Stimulated activated CD4-positive, alpha-beta T cell treated with anti-CD3 and anti-CD28 coated beads, TNF-alpha, amount 100 ng/mL, for 24 hours (primary cell): ENCODE measurements at places on chromosomes 13 and 19.

DNA sequence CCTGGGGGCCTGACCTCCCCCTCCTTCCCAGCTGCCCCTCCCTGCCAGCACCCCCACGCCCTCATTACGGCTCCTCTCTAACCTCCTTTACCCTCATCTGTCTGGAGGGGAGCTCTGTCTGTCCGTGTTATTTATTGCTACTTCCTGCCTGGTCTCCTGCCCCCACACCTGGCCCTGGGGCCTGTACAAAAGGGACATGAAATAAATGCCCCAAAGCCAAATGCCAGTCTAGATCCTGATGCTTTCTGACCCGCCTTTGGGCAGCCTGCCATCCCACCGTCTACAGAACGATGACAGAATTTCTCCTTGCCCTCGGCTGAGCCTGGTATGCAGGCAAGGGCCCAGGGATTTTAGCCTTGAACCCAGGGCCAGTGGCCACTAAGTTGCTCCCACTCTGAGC is 15.4 kb upstream of the CD22 start:
- DNase-seq = no peak

DNA sequence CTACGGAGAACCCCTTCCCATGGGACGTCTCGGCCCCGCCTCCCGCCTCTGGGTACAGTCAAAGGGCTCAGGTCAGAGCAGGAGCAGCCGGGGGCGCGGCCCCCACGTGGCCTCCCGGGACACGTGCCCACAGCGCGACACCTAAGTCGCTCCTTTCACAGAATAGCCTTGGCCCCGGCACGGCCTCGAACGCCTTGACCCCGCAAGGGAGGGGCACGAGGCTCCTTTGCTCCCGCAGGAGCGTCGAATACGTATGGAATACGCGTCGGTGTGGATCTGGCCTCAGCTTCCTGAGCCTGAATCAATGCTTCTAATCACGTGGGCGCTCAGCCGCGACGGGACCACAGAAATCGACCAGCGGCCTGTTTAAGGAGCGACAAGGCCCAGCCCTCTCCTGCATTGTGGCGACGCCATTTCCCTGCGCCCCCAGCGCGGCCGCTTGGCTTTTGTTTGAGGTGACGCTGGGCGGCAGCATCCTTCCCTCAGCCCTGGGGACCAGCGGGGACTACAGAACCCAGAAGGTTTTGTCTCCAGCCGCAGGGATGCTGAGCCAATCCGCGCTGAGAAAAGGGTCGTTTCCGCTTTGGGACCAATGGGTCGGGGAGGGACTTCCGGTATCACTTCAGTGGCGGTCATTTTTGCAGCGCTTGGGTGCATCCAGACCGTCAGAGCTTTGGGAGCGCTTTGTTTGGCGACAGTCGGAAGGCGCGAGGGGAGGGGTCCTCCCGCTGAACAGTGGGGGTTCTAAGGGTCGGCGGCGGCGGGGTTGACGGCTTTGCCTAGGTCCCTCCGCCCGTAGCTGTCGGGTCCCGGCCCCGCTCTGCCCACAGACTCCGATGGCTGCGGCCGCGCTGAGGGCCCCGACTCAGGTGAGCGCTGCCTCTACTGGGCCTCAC is at the start of gene ZIK1:
Gene ZIK1 (plus strand): TSS at position 625 of the 896 bp plus-strand sequence. CDS start 212 bp downstream, at position 837.
- peak; percentile 72 for DNase-seq

DNA sequence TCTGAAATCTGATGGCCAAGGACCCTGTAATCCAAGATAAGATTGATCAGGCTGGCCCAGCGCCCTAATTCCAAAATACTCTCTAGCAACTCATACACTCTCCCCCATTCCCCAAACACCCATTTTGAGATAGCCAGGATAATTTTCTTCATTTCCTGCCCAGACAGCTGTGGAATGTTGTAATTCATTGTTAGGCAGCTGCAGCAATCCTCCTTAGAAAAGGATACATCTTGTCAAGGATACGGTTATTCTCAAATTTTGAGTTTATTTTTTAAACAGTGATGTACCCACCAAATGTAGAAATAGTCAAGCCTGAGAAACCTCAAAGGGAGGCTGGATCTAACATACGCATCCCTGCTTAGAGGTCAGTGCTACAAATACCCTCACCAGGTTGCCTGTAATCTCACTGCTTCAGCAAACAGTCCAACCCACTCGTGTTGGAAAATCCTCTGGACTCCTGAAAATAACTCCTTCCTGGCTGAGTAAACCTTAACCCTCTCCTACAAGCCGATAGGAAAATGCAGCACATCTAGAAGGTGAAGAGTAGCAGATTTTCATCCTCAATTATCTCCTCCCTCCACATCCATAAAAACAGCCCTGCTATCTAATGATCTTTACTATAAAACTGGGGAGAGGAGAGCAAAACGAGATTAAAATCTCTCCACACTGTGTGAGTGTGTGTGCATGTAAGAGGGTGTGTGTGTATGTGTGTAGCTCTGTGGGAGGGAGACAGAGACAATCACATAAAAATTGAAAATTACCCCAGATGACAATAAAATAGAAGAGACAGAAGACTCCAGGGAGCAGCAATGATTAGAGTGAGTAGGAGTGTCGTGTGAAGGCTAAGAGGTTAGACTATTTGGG is 683.1 kb downstream of the DIAPH3 start:
- no peak for DNase-seq

GRCh38 chr19:43934055-43934984 is 762 bp downstream of the ZNF45 start:
- no peak for DNase-seq

DNA sequence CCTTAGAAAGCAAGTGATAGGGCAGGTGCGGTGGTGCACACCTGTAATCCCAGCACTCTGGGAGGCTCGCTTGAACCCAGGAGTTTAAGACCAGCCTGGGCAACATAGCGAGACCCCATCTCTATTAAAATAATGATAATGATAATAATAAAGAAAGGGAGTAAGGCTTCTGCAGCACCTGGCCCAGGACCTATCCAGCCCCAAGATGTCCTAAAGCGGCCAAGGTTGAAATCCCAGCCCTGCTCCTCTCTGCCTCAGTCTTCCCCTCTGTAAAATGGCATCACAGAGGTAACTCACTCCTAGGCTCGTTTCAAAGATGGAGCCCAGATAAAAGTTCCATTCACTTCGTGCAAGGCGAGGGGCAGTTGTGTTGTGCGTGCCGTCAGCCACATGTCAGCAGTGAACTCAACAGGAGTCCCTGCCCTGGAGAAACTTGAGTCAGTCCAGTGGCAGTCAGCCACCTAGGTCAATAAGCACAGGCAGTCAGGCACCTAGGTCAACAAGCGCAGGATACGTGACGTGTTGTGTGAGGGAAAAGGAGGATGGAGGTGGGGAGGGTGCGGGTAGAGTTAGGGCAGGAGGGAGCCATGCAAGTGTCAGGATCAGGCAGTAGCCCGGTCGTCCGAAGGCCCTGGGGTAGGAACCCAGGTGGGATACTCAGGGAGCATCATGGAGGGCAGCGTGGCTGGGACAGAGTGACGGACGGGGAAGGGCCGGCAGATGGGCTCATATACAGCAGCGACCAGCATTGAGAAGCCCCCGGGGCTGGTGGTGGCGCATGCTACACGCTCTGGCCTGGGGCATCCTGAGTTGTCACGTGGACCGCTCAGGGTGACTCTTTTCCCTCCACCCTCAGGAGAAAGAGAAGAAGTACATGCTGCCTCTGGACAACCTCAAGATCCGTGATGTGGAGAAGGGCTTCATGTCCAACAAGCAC is 16.6 kb downstream of the TMED1 start:
- DNase-seq = no peak

- no peak for DNase-seq
These were observed 365.4 kb downstream of the NDFIP2 start for GRCh38 chr13:79846386-79846785.

DNA sequence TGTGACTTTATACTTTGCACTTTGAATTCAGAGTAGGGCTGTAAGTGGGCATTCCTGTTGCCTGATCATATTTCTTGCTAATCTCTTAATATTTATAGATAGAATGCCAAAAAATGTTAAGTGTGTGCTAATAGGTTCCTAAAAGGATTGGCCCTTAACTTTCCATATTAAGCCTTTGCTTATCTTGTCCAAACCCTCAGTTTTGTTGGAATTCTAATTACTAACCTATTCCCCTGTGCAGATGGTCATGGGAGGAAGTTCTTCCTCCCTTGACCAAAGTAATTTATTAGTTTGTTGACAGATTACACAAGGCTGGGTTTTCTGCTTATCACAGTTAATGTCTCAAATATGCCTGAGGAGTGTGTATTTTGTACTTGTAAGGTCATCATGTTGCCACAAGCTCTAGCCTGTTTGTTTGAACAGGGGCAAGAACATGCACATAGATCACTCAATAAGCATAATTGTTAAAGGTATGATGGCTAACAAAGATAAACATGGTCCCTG is 541.1 kb upstream of the SPRY2 start:
- no peak for DNase-seq

DNA sequence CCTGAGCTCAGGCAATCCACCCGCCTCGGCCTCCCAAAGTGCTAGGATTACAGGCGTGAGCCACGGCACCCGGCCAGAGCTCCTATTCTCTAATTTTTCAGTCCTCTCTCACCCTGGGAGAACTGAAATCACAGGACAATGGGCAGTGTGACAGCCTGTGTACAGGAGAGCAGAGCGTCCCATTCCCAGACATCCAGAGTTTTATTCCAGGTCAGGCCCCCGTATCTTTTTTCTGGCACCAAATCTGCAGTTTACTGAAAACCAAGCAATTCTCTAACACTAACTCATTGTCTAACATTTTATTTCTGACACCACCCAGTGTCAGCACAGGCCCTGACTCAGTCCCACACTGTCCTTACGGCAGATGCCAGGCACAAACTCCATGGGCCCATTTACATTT is 6.7 kb downstream of the ZNF708 start:
- no peak for DNase-seq

DNA sequence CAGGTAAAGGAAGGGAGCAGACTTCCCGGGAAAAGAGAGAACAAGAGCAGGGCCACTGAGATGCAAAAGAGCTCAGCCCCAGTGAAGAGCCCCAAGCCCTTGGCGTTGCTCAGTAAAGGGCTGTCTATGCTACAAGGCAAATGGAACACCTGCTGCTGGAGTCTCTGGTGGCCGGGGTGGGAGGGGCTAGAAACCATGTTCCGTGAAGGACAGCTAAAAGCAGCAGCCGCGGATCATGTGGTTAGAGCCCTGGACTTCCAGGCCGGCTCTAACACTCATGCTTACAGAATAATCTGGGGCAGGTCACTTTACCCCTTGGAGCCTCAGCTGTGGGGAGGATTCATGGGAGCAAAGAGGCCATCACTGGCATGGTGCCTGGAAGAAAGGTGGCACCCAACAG is 17.8 kb downstream of the POU2F2 start:
- DNase-seq = no peak

DNA sequence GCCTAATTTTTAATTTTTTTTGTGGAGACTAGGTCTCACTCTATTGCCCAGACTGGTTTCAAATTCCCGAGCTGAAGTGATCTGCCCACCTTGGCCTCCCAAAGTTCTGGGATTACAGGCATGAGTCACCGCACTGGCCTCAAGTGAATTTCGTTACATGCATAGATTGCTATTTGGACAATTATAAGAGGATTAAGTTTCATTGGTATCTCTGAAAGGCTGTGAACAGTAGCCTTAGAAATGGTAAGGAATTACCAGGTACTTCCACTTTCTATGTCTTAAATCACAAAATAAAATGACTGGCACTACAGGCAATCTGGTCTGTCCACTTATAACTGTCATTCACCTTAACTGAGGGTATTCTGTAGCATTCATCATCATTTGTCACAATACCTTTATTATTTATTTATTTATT is 2.9 kb upstream of the CCDC9 start:
- no peak for DNase-seq

DNA sequence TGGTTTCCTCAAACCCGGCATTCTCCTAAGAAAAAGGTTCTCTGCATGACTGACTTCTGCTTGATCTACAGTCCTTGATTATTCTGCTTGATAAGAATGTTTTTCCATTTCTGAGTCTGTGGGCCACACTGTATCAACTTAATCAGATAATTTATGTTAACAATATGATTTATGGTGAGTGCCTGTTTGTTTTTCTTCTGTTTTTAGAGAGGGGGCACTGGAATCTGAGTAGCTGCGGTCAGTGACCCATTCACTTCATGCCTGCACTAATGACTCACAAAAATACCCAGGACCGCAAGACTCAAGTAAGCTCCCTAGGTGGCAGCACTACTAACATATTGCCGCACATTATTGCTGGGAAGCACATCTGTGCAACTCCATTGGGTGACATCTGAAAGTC is 542.3 kb upstream of the ATXN8OS start:
- no peak for DNase-seq

DNA sequence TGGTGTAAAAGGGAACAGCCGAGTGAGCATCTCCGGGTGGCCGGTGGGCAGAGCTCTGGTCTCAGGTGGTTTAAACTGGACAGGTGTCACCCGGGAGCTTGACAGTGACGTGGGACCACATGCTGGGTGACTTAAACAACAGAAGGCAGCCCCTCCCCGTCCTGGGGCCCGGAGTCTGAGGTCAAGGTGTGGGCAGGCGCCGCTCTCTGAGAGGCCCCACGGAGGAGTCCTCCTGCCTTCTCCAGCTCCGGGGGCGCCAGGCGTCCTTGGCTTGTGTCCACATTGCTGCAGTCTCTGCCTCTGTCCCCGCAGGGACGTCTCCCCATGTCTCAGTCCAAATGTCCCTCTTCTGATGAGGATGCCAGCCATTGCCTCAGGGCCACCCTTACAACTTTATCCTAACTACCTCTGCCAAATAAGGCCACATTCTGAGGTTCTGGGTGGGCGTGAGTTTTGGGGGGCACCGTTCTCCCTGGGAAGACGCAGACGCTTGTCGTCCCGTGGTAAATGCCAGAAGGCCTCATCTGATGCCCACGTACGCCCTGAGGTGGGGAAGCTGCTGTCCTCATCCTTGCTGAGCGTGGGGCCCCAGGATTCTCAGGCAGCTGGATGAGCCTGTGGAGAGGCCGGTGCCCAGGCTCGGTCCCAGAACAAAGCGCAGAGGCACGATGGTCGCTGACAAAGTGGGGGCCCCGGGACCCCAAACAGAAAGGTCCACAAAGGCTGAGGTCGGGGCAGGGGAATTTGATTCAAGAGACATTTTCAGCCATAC is 12.9 kb downstream of the GZMM start:
- no peak for DNase-seq

GRCh38 chr19:21023901-21024300 is 3.4 kb downstream of the ZNF430 start:
- DNase-seq = no peak

GRCh38 chr13:81171065-81171647 is 830.2 kb upstream of the SPRY2 start:
- DNase-seq = no peak

- DNase-seq = no peak
These were observed 15.8 kb upstream of the GJB6 start for GRCh38 chr13:20247963-20248362.

- no peak for DNase-seq
These were observed 1.5 kb downstream of the RNF225 start for GRCh38 chr19:58396691-58397532.

GRCh38 chr13:50466456-50466855 is 377.0 kb downstream of the DLEU7 start:
- no peak for DNase-seq

GRCh38 chr13:110116072-110116487 is 190.9 kb downstream of the COL4A1 start:
- peak; percentile 51 for DNase-seq
